CD14-positive monocyte (primary cell): ENCODE measurements at places on chromosomes 11 and 22.

DNA sequence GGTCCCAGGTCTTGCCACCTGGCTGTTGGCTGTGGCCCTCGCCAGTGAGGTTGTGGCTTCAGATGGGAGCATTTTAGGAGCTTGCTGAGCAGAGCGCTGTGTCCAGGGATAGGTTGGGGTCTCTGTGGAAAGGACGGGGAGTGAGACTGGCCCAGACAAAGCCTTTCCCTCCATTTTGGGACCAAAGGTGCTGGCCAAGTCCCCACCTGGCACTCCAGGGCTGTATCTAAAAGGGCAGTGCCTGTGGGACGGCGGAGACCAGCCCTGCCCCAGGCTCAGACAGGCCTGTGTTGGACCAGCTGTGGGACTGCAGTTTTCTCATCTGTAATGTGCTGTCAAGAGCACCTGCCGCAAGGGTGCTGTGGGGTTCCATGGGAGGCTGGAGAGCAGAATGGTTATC lies 5.0 kb upstream of the KCTD17 start:
- no peak for DNase-seq

DNA sequence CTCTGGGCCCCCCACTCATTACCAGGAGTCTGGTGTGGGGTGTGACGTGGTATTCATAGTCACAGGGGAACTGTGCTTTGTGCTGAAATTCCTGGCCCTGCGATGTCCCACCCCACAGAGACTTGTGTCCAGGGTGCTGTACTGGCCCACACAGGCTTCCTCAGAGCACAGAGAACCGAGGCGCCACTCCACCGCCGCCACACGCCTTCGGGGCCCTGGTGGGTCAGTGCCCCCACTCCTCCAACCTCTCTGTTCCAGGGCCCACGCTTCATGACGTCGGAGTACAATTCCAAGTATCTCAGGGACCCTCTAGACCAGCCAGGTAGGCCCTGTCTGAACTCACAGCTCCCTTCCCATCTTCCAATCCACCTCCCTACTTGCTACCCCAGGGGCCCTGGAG lies 23.5 kb upstream of the LRRC10B start:
- DNase-seq: no peak

DNA sequence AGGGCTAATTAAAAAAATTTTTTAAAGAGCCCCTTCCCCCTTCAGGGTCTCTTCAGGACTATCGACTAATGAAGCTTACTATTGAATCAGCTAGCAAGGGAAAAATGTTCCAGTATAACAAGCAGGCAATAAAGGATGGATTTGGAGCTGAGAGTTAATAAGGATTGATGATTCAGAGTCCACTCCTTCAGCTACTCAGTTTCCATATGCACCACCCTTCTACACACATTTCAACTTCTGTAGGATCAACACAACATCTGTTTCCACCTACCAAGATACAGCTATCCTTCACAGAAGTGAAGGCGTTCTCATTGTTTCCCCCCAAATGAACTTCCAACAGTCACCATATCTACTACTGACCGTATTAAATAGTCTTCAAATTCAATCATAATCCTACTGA lies 6.6 kb upstream of the ALKBH3 start:
- no peak for DNase-seq

DNA sequence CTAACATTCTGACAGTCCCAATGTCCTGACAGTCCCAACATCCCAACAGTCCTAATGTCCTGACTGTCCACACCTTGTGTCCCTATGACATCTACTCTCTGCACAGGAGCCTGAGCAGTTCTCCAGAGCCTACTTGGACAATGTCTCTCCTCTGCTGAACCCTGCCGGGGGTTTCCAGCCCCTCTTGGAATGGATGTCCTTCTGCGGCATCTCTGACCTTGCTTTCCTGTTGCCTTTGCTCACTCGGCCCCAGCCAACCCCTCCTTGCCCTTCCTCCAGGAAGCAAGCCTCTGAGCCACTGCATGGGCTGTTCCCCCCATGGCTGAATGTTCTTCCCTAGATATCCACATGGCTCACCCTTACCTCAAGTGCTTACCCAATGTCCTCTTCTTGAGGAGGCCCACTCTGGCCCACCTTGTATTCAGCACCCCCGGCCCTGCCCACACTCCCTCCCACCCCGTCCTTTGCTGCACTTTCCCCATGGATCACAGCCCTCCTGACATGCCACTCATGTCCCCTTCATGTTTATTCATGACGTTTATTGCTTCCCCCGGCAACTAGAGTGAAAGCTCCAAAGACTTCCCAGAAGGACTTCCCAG lies 59.5 kb downstream of the DHCR7 start:
- no peak for DNase-seq

- DNase-seq: no peak
Observed at GRCh38 chr22:19630614-19631013, 83.7 kb upstream of the SEPTIN5 start.

GRCh38 chr22:32606181-32606580 lies 131.6 kb downstream of the FBXO7 start:
- DNase-seq: no peak

GRCh38 chr11:12675951-12676711 lies 1.9 kb downstream of the TEAD1 start:
- DNase-seq: no peak

- DNase-seq: no peak
Observed at GRCh38 chr11:4991060-4991459, 3.6 kb upstream of the OR51L1 start.

DNA sequence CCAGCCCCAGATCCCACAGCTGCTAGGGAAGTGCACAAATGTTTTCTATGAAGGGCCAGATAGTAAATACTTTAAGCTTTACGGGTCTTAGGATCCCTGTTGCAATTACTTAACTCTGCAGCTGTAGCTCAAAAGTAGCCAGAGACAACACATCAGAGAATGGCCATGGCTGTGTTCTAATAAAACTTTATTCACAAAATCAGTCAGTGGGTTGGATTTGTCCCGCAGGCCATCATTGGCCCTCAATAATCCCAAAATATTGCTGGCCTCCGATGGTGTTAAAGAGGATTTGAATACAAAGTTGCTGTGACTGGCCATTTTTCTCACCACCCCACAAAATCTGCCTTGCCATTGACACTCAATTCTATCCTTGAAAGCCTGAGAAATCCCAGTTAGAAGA lies 49.6 kb downstream of the ISX start:
- DNase-seq: no peak

- no peak for DNase-seq
Observed at GRCh38 chr11:60927061-60927592, 2.9 kb downstream of the TMEM132A start.

- DNase-seq: no peak
Observed at GRCh38 chr11:26626346-26626745, 54.3 kb upstream of the MUC15 start.

DNA sequence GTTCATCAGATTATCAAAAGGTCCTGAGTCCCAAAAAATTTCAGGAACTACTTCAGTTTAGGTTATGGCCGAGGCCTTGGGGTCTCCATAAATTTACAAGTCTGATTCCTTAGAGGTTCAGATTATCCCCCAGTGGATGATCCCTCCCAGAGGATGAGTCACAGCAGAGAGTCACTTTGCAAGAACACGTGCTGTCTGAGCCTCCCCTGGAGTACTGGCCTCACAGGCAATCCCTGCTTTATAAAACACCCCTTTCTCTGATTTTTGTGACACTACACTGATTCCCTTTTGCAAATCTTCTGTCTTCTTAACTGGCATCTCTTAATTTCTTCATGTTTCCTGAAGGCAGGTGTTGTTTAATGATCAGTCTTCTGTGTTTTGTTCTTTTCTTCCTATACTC lies 45.3 kb downstream of the CCDC34 start:
- no peak for DNase-seq

DNA sequence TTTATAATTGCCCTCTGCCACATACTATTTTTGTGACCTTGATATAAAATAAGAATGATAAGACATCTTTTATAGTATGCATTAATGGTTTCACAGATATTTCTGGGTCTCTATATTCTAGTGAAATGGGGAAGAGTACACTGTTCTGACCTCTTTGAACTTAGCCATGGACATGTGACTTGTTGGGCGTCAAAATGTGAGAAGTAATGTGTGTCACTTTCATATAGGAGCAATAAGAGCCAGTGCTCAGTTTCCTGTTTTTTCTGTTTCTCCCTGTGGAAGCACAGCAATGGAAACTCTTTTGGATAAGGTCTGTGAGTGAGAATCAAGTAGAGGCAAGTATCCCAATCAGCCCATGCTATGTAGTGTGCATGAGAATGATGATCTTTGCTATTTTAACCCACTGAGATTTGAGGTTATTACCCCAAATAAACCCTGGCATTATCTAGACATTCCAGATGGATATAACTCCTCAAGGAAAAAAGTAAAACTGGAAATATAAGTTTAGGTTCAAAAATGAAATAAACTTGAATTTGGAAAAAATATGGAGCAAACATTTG lies 60.7 kb downstream of the RAB38 start:
- peak; percentile 44 for DNase-seq

DNA sequence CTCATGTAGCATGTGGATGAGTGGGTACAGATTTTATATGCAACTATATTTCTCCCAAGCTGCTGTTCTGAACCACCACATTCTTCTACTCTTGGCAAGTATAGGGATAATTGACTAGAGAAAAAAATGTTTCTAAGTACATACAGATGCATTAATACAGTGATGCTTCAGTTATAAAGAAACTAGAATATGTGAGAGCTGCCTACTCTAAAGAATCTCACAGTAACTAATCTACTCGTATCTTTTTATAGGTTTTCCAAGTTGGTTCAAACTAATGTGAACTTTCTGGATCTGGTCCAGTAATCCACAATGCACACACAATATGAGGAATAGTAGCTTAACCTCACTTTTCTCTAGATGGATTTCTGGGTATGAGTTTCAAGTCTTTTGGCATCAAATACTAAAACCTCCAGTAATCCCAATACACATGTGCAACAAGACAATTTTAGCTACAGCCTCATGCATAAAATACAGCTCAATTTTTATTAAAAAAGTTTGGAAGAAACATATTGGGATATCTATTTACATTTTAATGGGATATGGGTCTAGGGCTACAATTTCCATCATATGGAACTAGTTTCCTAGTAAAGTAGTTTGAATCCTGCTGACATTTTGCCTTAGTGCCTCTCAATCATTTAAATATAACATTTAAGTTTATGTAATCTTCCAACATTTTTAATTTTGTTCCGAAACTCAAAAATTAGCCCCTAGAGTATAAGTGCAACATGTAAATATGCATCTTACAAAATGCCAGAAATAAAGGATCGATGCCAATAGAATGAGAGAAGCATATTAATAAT lies 2209.7 kb downstream of the LRRC4C start:
- DNase-seq: no peak

- DNase-seq: peak; percentile 83
Observed at GRCh38 chr11:67268081-67268961, 2.0 kb downstream of the GRK2 start.
